DMS53 (cell line): ENCODE measurements at places on chromosomes 1 and 21.
A peak's percentile ranks its signal among the peaks of the same experiment; 100 is the strongest.

DNA sequence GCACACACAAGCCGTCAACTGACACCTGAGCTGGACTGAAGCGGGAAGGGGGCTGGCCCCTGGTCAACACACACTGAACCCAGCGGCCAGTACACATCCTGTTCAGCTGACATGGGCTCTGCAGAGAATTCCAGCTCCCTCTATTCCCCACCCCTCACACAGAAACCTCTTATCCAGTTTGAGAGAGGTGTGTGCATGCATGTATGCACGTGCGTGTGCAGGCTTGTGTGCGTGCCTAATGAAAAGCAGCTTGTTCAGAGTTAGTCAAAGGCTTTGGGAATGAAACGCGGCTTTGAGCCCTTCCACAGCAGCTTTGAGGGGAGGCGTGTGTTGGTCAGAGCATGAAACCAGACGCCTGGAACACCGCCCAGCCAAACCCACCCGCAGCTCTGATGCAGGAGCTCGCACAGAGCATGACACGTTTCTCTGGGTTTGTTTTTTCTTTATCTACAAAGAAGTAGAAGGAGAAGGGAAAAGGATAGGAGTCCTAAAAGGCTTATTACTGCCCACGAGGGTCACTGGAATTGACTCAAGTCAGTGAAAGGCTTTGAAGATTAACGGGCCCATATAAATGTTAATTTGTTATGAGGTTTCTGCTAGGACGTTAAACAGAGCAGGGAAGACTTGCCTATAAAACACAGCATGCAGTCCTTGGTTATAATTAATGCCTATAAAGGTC is 184.2 kb downstream of the ETS2 start:
- peak; percentile 48 for DNase-seq

DNA sequence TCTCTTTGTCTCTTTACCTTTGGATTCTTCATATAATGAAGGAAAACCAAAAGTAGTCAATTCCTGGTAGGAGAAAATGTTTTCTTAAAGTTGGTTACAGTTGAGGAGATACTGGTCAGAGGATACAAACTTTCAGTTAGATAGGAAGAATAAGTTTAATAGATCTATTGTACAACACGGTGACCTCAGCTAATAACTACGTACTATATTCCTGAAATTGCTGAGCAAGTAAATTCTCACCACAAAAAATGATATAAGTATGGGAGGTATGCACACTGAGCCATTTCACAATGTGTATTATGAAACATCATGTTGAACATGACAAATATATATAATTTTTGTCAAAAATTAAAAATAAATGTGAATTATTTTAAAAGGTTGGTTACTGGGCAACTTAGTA is 20.4 kb downstream of the SSX2IP start:
- DNase-seq: no peak

- DNase-seq: no peak
These were observed 41.9 kb downstream of the RSPH1 start for GRCh38 chr21:42453986-42454570.

DNA sequence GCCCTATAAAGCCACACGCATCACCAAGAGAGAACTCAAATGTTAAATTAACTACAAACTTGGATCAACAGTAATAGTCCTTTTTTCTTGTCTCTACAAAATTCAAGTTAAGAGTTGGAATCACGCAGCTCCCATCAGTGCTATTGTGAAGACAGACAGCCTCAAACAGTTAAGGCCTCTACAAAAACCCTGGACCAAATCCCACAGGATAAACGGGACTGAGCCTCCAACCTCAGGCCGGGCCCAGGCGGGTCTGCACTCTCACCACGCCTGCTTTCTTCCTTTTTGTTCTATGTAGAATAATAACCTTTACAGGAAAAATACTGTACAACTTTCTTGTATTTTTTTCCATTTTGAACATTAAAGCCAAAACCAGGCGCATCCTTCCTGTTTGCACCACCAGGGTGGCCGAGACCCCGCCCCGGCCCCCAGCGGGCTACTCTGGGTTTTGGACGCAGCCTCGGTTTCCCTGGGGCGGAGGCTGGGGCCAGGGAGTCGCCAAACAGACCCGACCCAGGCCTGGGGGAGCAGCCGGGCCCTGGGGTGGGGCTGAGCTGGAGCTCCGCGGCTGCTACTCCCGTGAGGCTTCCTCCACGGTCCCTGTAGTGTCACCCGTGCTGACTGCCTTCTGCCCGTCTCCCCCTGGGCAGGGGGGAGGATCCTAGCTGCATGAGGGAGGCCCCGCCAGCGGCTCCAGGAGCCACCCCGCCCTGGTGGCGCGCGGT is 158.4 kb downstream of the CASZ1 start:
- DNase-seq: no peak

GRCh38 chr1:201706109-201706508 is 122.8 kb upstream of the IPO9 start:
- no peak for DNase-seq

DNA sequence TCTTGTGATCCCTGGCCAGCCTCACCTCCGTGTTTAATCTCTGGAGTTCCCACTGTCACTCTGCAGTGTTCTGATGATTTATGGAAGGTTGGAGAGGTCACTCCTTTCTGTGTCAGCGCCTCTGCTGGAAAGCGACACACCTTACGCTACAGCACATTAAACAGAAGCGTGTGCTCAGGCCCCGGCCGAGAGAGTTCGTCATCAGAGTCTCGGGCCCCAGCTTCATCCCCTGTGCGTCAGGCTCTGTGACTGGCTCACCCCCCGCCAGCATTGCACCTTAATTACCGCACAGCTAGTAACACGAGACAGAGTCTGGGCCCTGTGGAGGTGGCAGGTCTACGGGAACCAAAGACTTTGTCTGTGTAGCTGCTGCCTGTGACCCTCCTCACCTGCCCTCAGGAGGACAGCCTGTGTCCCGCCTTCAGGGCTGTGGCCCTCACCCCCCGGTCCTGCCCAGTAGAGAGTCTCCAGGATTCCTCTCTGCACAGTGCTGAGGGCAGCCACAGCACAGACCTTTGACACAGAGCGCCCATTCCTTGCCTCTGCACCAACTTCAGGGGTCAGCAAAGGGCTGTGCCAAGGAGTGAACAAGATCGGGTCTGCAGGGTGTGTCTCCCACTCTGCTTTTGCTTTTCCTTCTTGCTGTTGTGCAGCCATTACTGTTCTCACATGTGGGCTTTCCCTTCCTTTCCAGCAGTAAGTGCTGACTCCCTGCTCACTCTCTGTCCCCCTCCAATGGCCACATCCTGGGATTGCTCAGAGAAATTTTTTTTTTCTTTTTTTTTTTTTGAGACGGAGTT is 157.6 kb downstream of the PGBD5 start:
- peak; percentile 94 for DNase-seq

DNA sequence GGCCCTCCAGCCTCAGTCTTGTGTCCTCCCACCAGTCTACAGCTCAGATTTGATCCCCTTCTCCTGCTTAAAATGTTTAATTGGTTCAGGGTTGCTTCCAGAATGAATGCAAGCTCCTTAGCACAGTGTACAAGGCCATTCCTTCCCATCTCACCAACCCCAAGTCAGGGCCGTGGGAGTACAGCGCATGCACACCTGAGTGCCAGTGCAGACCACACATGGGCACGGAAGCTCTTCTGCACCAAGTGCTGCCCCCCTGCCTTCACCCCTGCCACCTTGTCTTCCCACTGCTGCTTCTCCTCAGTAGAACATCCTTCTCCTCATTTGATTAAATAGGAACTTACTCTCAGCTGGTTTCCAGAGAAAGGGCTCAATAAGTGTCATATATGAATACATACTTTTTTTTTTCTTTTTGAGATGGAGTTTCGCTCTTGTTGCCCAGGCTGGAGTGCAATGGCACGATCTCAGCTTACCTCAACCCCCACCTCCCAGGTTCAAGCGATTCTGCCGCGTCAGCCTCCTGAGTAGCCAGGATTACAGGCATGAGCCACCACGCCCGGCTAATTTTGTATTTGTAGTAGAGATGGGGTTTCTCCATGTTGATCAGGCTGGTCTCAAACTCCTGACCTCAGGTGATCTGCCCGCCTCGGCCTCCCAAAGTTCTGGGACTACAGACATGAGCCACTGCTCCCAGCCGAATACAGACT is 9.3 kb downstream of the PMF1 start:
- no peak for DNase-seq

- no peak for DNase-seq
These were observed 27.4 kb downstream of the MRPS6 start for GRCh38 chr21:34100790-34101189.
